GM12892 (cell line): ENCODE measurements at places on chromosomes 2 and 18.

DNA sequence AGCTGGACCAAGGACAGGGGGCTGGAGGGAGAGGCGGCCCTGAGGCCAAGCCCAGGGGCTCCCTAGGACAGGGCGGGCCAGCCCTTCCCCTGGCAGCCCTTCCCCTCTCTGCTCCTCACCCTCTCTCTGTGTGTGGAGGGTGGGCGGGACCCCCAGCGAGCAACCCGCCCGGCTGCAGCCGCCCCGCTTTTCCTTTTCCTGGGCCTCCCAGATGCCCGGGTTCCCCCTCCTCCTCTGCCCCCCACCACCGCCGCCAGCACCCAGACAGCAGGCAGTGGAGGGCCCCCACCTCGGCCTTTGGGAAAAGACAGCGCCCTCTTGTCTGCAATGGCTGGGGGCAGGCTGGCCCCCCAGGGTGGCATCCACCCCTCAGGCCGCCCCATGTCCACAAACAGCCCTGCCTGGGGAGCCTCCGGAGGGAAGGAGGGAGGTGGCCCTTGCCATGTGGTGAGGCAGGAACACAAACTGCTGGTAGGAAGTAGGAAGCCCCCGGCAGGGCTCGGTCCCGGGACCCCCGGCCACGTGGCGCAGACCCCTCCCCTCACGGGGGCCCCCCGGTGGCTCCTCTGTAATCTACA lies 135.1 kb upstream of the CTDP1 start:
- DNase-seq = no peak

- no peak for DNase-seq
Observed at GRCh38 chr2:145273840-145274239, 753.9 kb upstream of the ZEB2 start.

DNA sequence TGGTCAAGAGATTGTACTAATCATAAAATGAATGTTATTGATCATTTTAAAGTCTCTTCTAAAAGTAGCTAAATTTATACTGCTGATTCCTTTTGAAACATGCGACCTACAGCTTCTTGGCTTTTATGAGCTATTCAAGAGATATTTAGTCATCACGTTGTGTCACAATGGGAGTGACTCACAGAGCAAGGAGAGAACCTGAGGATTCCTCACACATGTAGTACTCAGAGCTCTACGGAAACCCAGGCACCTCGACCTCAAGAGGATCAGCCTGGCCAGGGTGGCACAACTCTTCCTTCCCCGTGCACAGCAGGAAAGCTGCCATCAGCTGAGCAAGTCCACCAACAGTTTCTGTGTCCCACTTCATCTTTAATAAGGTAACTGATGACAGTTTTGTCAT lies at the start of gene DHRS9:
Gene DHRS9 (plus strand): TSS at position 223 of the 400 bp plus-strand sequence. CDS start 12,019 bp downstream, outside the sequence.
- no peak for DNase-seq

- DNase-seq = no peak
Observed at GRCh38 chr2:163774862-163775261, 39.1 kb upstream of the FIGN start.

GRCh38 chr2:62325398-62325797 lies 129.5 kb downstream of the B3GNT2 start:
- no peak for DNase-seq

DNA sequence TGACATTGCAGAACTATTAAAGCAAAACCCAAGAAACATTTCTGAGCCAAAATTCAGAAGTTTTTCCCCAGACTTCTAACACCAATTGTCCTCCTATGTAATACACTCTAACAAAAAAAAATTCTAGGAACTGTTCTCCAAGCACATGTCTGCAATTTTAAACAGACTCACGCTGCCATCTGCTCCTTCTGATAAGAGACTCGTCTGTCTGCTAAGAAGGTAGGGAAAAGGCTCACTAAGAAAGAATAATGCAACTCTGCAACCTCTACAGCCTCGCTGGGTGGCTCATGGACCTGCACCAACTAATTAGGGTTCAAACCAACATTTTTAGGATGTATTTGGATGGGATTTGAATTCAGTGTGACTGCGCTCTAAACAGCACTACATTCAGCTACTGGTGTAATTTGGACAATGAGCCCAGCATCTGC lies 366.5 kb downstream of the DSC3 start:
- no peak for DNase-seq
